ENCODE measurements at places on chromosomes 1 and 21.

- no peak for DNase-seq
Observed at GRCh38 chr1:205434738-205435137, 12.9 kb upstream of the LEMD1 start.

GRCh38 chr1:176754676-176755075 lies 291.7 kb downstream of the PAPPA2 start:
- no peak for DNase-seq

GRCh38 chr1:59393211-59394180 lies 96.6 kb downstream of the FGGY start:
- DNase-seq: no peak

DNA sequence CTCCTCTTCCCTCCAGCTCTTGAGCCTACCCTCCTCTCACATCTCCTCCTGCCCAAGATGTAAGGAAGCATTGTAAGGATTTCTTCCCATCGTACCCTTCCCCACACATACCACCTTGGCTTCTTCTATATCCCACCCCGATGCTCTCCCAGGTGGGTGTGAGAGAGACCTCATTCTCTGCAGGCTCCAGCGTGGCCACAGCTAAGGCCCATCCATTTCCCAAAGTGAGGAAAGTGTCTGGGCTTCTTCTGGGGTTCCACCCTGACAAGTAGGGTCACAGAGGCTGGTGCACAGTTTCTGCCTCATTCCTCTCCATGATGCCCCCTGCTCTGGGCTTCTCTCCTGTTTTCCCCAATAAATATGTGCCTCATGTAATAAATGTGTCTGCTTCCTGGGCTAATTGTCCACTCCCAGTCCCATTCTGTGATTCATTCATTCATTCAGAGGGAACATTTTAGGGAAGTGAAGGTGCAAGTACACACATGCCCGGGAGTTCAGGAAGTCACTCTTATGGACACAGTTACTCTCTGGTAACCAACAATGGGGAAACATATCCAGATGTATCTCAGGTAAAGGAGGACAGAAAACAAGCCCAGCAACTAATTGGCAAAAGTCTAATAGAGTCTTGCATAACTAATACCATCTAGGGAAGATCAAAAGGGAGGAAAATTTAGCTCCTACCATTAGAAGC lies 1.9 kb downstream of the SPRR4 start:
- DNase-seq: no peak

GRCh38 chr1:43274125-43274803 lies 4.5 kb downstream of the TMEM125 start:
- DNase-seq: peak; percentile 64

DNA sequence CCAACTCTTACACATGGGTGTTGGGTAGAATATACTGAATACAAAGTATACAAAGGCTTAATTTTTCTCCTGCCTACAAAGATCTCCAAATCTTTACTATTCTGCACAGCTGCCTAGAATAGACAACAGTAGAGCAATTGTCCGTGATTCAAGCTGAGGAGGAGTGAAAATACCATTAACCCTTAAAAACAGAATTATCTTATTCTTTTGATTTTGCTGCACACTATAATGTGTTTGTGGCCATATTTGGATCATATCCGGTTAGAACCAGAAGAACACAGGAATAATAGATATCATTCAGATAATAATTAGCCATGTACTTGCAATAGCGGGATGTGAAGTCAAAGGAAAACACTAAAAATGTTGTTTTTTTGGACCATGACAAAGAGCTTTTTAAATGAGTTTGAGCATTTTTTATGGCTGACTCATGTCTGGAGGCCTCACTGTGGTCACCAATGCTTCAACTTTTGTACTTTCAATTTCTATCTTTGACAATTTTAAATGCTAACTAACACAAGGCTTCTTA lies 197.6 kb upstream of the FOXD3 start:
- DNase-seq: no peak

DNA sequence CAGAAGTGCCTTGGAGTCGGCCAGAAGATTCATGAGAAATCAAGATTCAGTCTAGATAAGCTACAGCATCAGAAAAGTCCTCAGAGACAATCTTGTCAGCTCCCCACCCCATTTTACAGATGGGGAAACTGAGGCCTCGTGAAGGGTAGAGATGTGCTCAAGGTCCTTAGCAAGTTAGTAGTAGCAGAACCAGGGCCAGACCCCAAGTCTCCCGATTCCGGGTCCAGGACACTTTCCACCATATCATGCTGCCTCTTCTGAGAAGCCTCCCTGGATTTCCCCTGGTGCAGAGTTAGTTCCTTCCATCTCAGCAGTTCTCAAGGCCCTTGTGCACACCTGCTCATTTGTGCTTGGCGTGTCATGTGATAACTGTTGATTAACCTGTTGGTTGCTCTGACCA lies 91.5 kb upstream of the ACTL8 start:
- no peak for DNase-seq

GRCh38 chr1:26327956-26328362 lies 10.2 kb downstream of the CD52 start:
- DNase-seq: no peak

- peak; percentile 43 for DNase-seq
Observed at GRCh38 chr1:247402120-247402675, 13.8 kb upstream of the NLRP3 start.

DNA sequence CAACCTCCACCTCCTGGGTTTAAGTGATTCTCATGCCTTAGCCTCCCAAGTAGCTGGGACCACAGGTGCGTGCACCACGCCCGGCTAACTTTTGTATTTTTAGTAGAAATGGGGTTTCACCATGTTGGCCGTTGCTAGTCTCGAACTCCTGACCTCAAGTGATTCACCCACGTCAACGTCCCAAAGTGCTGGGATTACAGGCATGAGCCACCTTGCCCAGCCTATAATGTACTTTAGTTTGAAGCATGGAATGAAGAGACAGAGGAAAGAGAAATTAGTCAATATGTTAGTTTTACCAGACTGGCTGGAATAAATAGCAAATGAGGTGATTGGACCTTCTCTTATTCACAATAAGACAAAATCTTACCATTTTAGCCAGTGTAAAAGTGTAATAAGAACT lies 89.0 kb downstream of the GTF2B start:
- DNase-seq: no peak

DNA sequence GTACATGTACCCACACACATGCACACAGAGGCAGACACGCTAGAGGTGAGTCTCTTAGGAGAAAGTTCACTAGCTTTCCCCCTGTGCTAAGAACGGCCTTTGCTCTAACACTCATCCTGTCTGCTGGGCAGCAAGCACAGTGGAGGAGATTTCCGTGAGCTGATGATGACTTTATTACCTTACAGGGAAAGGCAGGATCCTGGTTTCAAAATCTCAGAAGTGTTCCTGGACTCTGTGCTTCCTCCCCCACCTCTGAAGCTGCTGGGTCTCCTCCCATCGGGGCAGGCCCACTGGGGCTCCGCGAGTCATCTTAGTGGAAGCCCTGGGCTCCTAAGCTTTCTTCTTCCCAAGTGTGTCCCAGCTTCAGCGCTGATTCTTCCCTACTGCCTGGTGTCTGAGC lies 2.7 kb downstream of the FAM3B start:
- no peak for DNase-seq

GRCh38 chr1:223711173-223711572 lies 1.2 kb upstream of the CAPN2 start:
- no peak for DNase-seq

DNA sequence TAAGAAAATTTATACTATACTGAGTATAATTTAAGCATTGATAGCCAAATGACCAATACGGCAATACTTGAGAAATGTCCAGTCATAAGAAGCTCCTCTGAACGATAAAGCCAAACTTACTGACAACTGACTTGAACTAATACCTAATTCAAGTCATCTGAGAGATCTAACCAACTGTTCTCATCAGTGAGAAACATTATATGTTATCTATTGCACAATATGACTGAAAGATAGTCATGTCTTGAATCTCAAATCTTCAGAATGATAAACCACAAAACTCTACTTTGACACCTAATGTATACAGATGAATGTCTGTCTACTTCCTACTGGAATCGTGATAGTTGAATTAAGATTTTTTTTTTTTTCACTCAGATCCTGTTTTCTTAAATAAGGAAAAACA lies 39.0 kb downstream of the APP start:
- DNase-seq: no peak

- no peak for DNase-seq
Observed at GRCh38 chr21:44686000-44686781, 4.2 kb upstream of the KRTAP12-1 start.

DNA sequence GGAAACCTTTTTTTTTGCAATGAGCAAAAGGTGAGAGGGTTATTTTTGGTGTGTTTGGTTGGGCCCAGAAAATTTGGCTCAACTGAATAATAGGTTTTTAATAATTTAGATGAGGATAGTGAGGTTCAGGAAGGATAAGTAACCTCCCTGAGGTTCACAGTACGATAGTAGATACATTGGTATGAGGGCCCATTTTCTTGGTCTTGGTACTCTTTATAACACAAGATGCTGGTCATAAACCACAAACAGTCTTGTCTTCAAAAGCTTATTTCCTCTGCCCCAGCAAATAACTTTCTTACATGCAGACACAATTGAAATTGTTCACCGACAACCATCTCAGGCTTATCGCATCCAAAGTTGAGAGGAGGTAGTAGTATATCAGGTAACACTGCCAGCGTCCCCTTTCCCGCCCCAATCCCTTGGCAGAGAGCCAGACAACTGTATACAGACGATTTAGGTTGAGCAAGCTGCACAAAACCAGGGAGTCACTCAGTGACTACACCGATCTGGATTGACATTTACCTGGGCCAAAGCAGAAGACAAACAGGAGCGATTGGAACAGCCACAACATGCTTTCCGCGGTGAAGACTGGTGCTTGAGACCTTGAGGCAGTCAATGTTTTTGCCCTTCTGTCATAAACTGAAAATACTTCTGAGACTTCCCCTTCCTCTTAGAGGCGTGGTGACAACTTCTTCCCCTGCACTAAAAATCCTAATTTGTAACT lies at the start of gene SLAMF6:
Gene SLAMF6, minus strand, starts transcription at position 634 of the 724 bp plus-strand sequence. Its CDS starts 63 bp downstream, at position 571.
- peak; percentile 38 for DNase-seq

- no peak for DNase-seq
Observed at GRCh38 chr1:216812966-216813365, 89.7 kb upstream of the ESRRG start.

DNA sequence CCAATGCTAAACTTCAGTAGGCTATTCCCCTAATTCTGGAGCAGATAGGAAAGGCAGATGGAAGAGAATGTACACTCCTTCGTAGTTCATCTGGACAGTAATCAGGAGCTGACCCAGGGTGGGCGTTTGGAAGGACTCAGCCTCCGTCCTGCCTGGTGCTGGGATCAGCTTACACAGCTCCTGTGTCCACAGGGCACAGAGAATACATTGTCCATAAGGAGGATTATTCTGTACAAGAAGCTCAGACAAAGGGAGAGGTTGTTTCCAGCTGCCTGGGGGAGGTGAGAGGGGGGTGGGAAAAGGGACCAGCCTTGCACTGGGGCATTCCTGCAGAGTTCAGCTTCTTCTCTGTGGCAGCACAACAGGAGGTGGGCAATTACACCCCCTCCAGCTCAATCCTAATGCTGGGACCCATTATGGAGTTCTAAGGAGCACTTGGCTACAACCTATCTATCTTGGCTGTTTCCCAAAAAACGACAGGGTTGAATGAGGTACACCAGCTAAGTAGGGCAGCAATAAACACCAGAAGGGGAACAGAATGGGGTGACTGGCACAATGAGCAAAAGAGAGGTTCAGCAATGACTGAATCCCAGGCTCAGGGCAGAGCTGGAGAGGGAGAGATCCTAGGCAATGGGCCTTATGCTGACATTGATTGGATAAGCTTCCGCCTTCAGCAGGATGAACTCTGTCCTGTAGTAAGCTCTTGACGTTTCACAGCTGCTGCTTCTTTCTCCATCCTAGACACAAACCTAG lies 7.4 kb downstream of the MED8 start:
- DNase-seq: no peak

GRCh38 chr1:115303364-115303763 lies 34.7 kb downstream of the NGF start:
- no peak for DNase-seq

DNA sequence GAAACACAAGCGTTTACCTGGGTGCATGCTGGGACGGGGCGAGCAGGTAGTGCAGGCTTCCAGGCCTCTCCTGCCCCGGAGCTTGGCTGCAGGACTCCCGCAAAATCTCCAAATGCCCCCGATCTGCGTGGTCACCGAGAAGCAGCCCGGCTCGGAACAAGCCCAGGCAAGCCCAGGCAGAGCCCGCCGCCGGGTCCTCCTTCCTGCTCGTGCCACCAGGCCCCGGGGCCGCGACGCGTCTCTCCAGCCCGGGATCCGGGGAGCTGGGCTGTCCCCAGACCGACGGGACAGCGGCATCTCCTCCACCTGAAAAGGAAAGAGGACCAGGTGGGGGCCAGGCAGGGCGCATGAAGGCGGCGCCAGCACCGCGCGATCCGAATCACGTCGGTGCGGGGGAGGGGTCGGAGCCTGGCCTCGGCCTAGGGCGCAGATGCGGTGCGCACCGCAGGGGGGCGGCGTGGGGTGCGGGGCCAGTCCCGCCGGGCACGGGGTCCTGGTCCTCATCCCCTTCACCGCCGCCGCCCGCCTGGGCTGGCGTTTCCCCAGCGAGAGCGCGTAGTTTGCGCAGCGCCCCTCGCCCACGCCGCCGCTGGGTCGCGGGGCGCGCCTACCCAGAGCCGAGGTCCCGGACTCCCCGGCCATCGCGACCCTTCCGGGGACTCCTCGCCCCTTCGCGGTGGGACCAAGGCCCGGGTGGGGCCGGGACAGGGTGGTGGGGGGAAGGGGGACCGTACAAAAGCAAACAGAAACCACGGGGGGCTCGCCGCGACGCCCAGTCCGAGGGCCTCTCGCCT lies 52.4 kb upstream of the H6PD start:
- DNase-seq: peak; percentile 59

GRCh38 chr1:158506369-158506987 lies 34.5 kb downstream of the OR10R2 start:
- peak; percentile 74 for DNase-seq

DNA sequence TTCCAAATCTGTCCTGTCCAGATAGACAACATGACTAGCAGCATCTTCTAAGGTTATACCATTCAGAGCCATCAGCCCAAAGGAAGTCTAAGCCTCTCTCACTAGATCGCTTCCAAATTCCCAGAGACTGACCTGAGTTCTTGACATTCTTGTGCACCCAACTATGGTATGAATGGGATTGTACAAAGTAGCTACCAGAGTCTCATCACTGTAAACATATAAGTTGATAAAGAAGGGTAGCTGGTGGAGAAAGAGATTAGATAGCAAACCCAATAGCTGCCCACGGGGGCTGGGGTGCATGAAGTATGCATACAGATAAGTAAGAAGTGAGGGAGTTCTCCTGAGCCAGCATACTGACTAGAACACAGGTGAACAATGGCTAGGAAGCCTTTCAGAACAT lies 180.0 kb downstream of the PLPP3 start:
- DNase-seq: no peak

GRCh38 chr1:57424231-57425027 lies 569 bp upstream of the DAB1 start:
- no peak for DNase-seq

DNA sequence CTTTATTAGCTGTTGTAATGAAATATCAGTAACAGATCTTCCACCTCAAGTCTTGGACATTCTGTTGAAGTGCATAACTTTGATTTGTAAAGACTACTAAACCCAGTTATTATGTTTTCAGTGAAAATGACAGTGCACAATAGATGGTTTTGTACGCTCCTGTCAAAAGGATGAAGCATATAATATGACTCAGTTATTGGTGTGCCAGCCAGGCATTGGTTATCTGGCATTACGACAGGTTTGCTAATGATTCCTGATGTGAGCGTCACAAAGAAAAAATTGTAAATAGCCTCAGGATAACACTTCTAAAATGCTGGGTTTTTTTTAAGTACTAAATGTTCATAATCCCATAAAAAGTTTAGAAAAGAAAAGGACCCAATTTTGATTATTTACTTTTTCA lies 147.9 kb downstream of the MAGI3 start:
- no peak for DNase-seq

- DNase-seq: peak; percentile 88
Observed at GRCh38 chr1:65421351-65422025, 1.0 kb downstream of the LEPR start.

GRCh38 chr1:91406773-91407389 lies 2.2 kb upstream of the HFM1 start:
- DNase-seq: peak; percentile 6

Measured in suppressor macrophage (primary cell).